ENCODE measurements at places on chromosomes 1 and 21. TPM values are rescaled to one million over a fixed set of nuclear protein-coding genes. Genes with fewer than 3 reads are reported as not detected.

Gene CPTP
- 28.9 TPM for total RNA-seq

Gene TBCE
- total RNA-seq: 22.4 TPM

Gene PGLYRP3
- total RNA-seq: not detected

Gene C4BPA
- total RNA-seq: not detected

Gene TGFBR3
- 2.6 TPM for total RNA-seq
